ENCODE measurements at places on chromosomes 12 and 14.

DNA sequence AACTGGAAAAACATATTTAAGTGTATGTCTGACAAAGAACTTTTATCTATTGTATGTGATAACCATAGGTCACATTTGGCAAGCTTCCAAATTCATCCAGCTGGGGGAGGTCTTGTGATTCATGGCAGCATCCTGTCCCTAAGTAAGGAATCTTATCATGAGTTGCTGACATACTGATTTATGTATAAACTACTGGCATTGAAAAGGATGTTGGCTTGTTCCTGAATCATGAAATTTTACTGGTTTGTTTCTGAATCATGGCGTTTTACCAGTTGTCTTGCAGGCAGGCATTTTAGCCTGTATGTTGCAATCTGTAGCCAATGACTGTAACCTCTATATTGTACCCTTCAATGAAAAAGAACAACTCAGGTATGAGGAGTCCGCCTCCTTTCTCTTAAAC, 244.8 kb downstream of the IPO8 start:
- no peak for DNase-seq

DNA sequence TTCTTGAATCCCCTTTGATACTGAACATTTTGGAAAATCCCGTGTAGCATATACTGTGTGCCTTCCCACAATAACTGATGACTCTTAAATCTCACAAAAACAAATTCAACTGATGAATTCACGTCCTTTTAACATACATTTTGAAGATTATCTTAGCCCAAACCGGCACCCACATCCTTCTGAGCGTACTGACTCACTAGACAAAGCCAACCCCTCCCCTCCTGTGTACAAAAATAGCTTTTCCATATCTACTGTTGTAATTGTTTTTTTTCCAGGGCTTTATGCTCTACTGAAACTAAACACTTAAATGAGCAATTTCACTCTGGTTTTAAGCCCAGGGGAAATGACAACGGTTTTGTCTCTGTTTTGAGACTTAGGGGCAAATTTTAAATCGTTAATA, 109.4 kb upstream of the ATF7IP start:
- DNase-seq = no peak

GRCh38 chr12:57724003-57724935, 14.3 kb downstream of the AGAP2 start:
- DNase-seq = no peak

- no peak for DNase-seq
Observed at GRCh38 chr14:25011095-25011494, 38.9 kb downstream of the STXBP6 start.

- DNase-seq = no peak
Observed at GRCh38 chr12:121107681-121108080, 25.0 kb upstream of the P2RX7 start.

- DNase-seq = no peak
Observed at GRCh38 chr14:43621282-43621681, 885.8 kb downstream of the FSCB start.

GRCh38 chr12:77294016-77294415, 228.6 kb upstream of the E2F7 start:
- no peak for DNase-seq

GRCh38 chr12:106118-106591, 39.6 kb downstream of the IQSEC3 start:
- DNase-seq = no peak

DNA sequence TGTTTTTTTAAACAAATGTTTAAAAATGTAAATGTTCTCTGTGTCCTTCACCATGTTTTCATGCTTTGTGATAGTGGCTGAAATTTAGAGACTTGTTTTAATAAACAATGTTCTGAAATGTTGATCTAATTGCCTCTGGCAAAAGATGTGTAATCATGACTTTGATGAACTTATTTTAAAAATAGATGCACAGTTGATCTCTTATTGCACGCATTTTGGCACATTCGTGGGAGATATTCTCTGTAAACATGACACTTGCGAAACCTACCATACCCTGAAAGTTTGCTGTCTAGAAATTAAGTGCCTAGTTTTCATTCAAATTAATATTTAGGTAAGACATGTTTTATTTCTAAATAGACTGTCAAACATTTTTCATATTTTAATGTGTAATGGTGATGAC, 119.7 kb upstream of the DNM1L start:
- DNase-seq = no peak

DNA sequence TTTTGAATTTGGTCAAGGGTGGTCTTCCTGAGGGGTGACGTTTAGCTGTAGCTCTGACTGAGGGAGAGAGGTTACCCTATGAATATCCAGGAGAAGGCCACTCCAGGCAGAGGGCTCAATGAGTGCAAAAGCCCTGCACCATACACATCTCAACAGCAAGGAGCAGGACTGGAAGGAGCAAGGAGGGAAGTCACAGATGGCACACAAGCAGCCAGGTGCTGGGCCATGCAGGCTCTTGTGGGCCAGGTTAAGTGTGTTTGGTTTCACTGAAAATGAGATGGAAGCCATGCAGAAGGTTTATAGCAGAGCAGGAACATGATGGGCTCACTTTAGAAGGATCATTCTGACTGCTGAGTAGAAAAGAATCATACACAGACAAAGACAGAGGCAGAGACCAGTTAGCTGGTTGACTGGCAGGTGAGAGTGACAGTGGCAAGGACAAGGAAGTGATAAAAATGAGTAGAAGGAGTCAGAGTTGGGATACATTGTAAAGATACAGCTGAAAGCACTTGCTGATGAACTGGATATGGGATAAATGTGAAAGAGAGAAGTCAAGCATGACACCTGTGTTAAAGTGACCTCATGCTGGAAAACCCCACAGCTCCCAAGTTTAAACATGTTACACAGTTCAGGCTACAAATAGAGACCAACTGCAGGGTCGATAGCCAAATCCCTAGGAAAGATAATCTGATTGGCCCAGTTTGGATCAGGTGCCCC, 81.2 kb downstream of the PRKD1 start:
- DNase-seq = no peak

DNA sequence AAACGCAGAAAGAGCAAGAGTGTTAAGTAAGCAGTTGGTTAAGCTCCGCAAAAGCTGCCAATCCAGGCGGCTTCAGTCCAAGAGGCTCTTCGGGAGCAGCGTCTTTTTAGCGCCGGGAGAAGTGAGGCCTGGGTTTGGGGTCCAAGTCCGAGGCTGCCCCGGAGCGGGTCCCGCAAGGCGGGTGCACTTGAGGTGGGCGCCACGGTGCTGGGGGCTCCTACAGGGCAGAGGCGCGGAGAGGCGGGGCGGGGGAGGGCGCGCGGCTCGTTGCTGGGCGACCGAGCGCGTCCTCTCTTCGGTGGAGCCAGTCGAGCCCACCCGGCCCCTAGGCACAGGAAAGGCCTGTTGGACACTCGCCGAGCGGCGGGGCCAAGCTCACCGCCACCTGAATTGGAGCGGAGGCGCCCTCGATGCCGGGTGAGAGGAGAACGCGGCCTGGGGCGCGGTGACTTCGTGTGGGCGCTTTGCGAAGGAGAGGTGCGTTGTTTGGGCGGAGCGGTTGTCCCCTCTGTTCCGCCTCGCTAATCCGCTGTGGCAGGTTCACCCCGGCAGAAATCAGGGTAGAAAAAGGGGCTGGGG, 15.6 kb downstream of the TTC6 start:
- DNase-seq = no peak

GRCh38 chr12:206746-207440, 7.1 kb downstream of the SLC6A12 start:
- no peak for DNase-seq
